ENCODE measurements at places on chromosomes 2 and 18. TPM values are rescaled to one million over a fixed set of nuclear protein-coding genes. Genes with fewer than 3 reads are reported as not detected.

DNA sequence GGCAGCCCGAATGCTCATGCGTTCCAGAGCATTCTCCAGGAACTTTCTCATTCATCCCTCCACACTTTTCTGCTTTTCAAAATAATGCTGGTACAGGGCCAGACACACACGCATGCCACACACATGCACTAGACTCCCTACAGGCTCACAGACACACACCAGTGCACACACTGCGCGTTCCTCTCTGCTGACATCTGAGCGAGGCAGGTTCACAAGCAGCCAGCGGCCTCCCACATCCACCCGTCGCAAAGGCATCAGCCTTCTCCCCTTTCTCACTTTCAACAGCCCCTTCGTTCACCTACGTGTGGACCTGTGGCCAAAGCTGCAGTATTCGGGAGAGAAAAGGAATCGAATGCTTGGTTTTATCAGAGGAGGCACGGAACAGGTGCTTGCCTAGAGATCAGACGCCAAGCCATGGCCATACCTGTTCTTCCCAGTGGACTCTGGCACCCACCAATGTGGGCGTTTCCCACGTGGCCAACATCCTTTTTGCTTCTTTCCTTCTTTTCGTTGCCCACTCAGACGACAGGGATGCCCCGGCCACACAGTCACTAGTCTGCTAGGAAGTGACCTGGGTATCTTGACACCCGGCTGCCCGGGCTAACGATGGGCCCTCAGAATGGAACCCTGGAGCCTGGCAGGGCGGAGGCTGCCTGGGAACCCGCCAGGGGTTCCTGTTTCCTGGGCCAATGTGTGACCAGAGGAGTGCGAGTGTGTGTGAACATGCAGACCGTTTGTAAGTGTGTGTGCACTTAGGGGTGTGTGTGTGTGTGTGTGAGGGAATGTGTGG is 85.8 kb upstream of the ID2 start:
- DNase-seq, result no peak

- DNase-seq, result peak; percentile 93
These were observed 10.7 kb downstream of the USP34 start for GRCh38 chr2:61460163-61460562.

GRCh38 chr2:43326101-43326825 is 99.9 kb upstream of the ZFP36L2 start:
- DNase-seq, result no peak

The FRZB gene
- total RNA-seq, result 0.13 TPM

The TXNDC2 gene
- total RNA-seq, result not detected
